ENCODE measurements at places on chromosomes 4 and X.

GRCh38 chrX:9737363-9737762 is 28.3 kb downstream of the GPR143 start:
- DNase-seq = no peak

DNA sequence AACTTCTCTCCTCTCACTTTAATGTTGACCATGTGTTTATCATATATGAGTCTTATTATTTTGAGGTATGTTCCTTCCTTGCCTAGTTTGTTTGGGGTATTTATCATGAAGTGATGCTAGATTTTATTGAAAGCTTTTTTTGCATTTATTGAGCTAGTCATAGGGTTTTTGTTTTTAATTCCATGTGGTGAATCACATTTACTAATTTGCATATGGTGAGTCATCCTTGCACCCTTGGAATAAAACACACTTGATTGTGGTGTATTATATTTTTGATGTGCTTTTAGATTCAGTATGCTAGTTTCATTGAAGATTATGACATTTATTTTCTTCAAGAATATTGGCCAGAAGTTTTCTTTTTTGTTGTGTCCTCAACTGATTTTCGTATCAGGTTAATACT is 464.6 kb downstream of the PCDH18 start:
- DNase-seq = no peak

DNA sequence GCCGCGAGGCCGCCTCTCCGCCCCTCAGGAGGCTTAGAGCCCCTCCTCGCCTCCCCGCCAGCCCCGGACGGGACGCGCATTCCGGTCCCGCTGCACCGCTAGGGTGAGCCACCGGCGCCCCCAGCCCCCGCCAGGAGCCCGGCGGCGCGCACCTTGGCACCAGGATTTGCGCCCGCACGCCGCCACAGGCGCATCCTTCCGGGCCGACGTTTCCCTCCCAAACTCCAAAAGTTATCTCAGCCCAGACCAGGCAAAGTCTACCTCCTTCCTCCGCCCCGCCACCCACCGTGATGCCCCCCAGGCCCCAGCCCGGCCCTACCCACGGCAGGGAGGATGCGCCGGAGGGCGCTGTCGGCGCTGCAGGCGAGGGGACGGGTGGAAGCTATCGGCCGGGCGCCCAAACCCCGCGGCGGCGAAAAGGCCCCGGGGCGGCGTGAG is 538 bp downstream of the SCML2 start:
- DNase-seq = no peak

GRCh38 chrX:100973411-100973810 is 3.9 kb downstream of the ARL13A start:
- DNase-seq = no peak

DNA sequence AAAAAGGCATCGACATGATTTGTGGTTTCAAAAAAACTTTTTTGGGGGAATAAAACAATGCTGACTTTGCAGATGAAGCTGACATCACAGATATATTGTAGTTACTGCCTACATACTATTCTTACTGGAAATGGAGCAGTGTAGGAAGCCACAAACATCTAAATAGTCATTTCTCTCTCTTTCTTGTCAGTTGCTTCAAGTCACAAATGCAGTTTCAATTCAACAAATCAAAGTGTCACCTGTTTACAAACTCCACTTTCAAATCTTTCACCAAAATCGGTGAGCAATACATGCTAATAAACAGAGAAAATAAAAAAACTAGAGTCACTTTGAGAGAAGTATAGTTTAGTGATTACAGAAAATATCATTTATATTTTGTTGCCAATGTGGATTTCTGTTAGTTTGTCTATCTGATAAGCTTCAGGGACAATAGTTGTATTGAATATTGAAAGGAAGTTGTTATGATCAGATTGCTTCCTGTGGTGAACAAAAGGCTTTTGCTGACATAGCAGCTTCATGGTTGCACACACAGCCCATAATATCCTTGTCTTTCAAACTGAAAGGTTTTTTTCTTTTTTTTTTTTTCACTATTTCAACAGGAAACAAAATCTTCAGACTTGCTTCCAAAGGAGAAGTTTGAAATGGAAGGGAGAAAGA is 49.7 kb upstream of the PTPN13 start:
- no peak for DNase-seq
